ENCODE measurements at places on chromosomes 13 and 19.

- DNase-seq: no peak
These were observed 861.1 kb upstream of the KLHL1 start for GRCh38 chr13:70969321-70969720.

- DNase-seq: no peak
These were observed 27.3 kb upstream of the TPP2 start for GRCh38 chr13:102569488-102569887.

GRCh38 chr13:110391273-110391672 lies 84.2 kb downstream of the COL4A2 start:
- DNase-seq: no peak

DNA sequence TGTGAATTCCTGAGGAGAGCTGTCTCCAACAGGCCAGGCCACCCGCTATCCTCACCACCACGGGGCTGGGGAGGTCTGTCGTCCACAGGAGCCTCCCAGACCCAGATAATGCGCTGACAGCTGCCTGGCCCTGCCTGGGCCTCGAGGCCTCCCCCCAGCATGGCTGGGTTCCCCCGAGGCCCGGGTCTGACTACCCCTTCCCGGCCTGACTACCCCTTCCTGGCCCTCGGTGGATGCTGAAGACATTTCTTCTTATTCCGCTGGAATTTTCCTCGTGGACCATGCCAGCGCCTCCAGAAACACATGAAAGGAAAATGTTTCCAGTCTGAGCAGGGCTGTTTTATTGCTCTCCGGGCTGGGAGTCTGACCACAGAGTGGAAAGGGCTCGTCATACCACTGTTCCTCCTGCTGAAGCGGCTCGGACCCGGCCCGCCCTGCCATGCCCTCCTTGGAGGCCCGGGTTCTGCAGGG lies 16.8 kb upstream of the COMP start:
- DNase-seq: no peak

- no peak for DNase-seq
These were observed 1.4 kb downstream of the SERTM1 start for GRCh38 chr13:36675213-36675536.

- no peak for DNase-seq
These were observed 45.5 kb downstream of the COL4A1 start for GRCh38 chr13:110261166-110262081.

GRCh38 chr19:28596561-28597071 lies 616.3 kb downstream of the UQCRFS1 start:
- DNase-seq: no peak

GRCh38 chr13:98524793-98525192 lies 52.1 kb downstream of the STK24 start:
- no peak for DNase-seq

GRCh38 chr19:40469011-40469410 lies 2.2 kb downstream of the SPTBN4 start:
- no peak for DNase-seq

DNA sequence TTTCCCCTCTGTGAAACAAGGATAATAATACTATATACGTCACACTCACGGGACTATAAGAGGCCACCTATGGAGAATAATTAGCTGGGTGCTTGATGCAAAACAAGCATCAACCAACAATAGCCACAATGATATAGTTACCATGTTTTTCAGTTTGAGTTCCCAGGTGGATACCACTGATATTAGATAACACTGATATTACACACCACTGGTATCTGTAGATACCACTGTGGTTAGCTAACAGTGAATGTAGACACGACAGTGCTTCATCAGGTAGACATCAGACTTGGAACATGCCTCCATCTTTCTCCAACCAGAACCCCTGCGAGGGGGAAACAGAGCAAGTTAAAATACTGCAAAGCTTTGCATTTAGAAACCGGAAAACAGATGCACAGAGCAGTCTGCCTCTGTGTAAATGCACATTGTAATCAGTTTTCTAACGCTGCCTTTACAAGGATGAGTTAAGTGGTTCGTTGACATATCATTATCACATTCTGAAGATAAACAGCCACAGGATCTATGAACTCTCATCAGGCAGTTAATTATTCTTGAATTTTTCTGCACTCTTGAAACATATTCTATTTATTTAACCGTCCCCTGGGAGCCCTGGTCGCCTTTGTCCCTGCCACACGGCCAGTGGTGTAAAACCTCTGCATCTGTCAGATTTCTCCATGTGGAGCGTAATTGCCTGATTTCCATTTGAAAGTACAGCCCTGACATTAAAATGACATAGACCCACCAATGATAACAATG lies 80.7 kb downstream of the RNASEH2B start:
- no peak for DNase-seq

- no peak for DNase-seq
These were observed 78.6 kb downstream of the ABCC4 start for GRCh38 chr13:95222733-95223018.

- no peak for DNase-seq
These were observed 2.8 kb upstream of the CERS4 start for GRCh38 chr19:8206147-8207087.

DNA sequence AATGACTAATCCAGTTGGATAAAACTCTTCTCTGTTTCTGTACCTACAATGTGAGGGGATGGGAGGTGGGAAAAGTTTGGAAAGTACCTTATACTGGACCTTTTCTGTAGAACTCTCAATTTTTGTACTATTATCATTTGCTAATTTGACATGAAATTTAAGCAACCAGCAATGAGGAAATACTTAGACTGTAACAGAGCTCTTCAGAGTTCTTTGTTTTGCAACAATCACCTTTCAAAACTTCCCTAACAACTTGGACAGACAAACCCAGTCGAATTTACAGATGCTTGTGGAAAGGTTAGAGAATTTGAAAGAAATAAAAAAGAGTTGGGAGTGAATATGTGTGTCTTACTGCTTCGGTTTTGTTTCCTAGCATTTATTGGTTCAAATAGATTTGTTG lies 16.8 kb downstream of the KBTBD7 start:
- DNase-seq: no peak

GRCh38 chr13:25175026-25175425 lies 2.9 kb upstream of the AMER2 start:
- no peak for DNase-seq

- DNase-seq: no peak
These were observed 289.8 kb downstream of the MTUS2 start for GRCh38 chr13:29109987-29110386.

DNA sequence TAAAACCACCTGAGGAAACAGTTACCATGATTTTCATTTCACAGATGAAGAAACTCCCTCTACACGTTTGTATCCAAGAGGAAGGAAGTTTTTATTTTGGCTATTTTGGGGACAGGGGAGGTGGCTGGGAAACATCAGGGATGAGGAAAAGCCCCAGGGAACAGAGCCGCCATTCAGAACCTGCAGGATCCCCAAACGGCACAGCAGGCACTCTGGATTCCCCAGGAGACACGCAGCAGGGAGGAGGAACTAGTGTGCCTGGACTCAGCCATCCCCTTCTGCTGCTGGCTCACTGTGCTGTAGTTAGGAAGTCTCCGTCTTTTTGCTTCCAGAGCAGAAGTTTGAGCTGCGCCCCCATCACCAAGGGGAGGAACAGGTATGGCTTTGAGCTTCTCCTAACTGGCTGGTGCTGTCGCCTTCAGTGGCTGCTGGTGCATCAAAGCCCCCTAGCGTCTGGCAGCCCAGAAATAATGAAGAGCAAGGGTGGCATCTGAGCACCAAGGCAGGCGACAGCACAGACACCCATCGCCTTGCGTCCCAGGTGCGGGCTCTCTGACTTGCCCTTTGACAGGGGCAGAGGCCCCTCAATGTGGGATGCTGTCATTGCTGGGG lies 4.2 kb downstream of the NAPA start:
- DNase-seq: no peak

DNA sequence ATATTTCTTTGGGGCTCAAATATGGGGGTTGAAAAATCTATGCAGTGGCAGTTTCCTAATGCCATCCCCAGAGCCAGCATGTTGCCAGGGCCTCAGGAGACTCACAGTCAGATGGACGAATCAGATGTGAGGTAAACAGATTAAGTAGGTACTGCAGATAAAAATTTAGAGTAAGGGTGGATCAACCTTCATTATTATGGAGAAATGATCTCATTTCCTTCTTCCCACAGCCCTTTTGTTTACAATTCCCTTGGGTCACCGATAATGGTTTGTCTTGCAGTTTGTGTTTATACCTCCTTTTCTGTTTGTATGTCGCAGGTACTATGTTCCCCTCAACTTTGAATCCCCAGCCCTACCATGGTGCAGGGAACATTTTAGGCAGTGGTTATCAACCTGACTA lies 20.0 kb downstream of the DIAPH3 start:
- no peak for DNase-seq

DNA sequence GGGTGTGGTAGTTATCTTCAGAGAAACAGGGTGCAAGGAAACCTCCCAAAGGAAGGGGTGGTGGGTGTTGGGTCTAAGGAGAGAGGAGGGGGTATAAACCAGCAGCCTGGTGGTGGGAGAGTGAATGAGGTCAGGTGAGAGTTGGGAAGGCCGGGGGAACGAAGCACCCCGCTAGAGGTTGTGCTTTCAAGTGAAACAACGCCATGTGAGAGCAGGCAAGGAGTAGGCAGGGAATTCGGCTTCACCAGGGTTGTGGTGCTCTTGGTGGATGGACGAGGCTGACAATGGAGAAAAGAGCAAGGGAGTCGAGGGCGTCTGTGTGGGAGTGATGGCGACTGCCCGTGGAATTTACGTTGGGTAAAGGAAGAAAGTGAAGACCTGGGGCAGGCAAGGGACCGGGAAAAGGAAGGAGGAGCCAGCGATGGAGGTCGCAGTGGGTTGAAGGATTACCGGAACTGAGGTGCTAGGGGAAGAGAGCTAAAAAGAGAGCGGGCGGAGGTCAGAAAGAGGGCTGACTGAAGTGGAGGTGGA lies 2.1 kb upstream of the MLNR start:
- DNase-seq: no peak

DNA sequence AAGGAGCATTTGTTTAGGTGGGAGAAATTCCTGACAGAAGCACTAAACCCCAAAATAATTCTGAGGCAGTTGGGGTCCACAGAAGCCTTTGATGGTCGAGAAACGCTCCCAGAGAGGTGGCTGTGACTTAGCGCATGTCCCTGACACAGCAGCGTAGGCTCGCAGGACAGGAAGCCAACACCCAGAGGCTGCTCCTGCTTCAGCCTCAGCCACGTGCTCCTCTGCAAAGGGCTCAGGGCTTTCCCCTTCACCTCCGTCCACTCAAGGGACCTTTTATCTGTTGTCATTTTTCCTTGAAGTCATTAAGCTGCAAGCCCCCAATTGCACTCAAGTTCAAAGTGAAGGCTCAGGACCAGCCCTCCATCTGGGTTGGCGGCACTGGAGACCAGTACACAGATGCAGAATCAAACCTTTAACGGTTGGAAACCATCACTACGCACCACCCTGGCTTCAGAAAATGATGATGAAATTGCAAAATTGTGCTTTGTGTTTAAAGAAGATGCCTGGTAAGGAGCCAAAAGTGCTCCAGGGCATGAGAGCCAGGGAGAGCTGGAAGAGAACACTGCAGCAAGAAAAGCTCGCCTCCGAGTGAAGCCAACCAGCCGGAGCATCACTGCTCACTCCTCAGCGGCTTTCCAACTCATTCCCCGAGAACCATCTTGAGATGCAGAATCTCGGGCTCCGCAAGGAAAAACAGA lies 219.6 kb downstream of the RAP2A start:
- no peak for DNase-seq

GRCh38 chr13:93320942-93321341 lies 94.3 kb downstream of the GPC6 start:
- DNase-seq: no peak

DNA sequence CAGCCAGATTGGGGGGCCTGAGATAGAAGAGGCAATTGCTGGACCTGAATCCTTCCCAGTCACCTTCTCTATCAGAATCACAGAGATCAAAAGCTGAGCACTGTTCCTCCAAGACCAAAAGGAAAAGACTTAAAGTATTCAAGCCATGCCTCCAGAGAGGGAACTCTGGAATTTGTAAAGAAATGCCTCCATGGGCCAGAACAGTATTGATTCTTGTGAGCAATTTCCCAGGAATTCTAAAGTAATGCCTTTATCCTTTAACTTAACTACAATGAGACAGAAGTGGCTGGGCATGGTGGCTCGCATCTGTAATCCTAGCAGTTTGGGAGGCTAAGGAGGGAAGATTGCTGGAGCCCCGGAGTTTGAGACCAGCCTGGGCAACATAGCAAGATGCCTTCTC lies 148.8 kb downstream of the FLT1 start:
- no peak for DNase-seq

GRCh38 chr13:42656161-42656560 lies 82.2 kb downstream of the TNFSF11 start:
- DNase-seq: no peak

- no peak for DNase-seq
These were observed 31.5 kb upstream of the PABPC3 start for GRCh38 chr13:25064396-25064795.

DNA sequence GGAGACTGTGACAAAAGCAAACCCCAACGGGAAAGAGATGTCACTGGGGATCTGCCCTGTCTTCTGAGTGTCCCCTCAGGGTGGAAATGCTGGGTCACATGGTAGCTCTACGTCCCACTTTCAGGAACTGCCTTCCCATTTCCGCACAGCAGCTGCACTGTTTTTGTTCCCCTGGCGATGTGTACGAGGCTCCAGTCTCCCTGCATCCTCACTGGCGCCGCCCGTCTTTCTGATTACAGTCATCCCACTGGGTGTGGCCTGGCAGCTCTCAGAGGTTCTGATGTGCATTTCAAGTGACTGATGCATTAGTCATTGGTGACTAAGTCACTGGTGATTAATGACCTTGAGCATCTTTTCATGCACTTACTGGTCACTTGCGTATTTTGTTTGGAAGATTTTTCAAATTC lies 21.2 kb downstream of the PCID2 start:
- DNase-seq: no peak

GRCh38 chr19:17216058-17216670 lies 1.0 kb downstream of the USE1 start:
- no peak for DNase-seq

GRCh38 chr13:51906581-51906980 lies 44.8 kb downstream of the CCDC70 start:
- no peak for DNase-seq

DNA sequence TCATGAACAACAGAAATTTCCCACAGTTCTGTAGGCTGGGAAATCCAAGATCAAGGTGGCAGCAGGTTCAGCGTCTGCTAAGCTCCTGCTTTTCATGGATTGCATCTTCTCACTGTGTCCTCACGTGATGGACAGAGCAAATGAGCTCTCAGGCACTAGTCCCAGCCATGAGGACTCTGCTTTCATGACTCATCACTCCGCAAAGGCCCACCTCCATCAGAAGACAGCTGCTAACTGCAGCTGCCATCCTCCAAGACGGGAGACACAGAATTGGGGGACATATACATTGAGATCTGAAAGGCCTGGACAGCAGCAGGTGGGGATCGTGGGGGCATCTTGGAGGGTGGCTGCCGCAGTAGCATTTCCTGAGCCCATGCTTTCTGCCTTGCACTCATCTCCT lies 44.4 kb upstream of the SPATA13 start:
- DNase-seq: no peak

GRCh38 chr19:34578173-34578572 lies 96.6 kb downstream of the WTIP start:
- DNase-seq: no peak

GRCh38 chr19:30804751-30805150 lies 432.6 kb downstream of the ZNF536 start:
- no peak for DNase-seq

- DNase-seq: no peak
These were observed 5.3 kb downstream of the PRKACA start for GRCh38 chr19:14112051-14112808.
